Pulmonary artery endothelial cell (primary cell): ENCODE measurements at places on chromosomes 3 and 15.

- no peak for DNase-seq
Measured at GRCh38 chr3:186544281-186544680, at the start of gene CRYGS. Gene CRYGS (minus strand): TSS chr3:186544380. CDS start chr3:186544326, 54 bp downstream.

DNA sequence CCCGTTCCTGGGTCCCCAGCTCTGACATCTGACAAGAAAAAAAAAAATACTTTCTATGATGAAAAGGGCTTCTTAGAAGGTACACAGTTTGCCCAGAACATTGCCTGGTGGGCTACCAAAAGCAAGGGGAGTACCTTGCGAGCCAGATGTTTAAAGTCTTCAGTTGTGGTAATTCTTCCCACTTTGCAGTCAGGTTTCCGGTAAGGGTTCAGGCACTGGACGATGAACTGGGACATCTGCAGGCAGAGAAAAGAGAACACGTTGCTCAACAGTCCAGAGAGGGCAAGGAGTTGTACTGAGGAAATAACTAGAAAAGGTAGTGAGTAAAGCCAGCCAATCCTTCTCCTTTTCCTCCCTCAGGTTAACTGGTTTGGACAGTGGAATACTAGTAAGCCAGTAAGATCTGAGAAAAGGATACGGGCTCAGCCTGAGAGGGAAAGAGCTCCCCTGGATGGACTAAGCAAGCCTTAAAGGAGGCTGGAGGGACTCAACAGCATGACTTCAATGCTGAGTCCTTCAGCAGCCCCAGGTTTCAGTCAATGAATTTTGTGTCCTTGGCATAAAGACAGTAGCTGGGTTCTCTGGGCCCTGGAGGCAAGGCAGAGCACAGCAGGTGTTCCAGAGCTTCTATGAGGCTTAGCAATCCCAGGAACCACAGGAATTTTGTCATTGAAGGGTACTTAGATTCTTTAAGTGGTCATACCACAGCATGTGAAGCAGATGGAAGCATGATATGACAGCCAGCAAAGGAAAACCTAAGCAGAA, 38.2 kb downstream of the NBEAL2 start:
- no peak for DNase-seq

GRCh38 chr3:33901862-33902563, 103.6 kb downstream of the PDCD6IP start:
- DNase-seq: no peak

GRCh38 chr3:18153571-18154173, 271.5 kb downstream of the SATB1 start:
- DNase-seq: no peak
